ENCODE measurements at places on chromosomes 1 and 21.

DNA sequence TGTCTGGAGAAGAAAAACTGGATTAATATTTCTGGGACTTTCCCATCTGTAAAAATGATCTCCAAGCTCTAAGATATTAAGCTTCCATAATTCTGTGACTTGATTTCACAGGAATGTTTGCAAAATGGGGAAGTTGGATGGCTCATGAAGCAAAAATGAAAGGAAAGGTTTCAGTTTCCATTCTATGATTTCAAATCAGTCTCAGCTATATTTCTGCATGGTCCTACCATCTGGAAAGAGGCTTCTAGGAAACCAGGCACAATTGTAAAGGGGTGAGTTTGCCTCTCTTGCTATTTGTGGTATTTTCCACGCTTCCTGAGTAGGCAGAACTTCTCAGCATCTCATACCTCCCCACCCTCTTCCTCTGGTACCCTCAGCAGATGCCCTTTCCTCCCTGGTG is 22.4 kb upstream of the ACTN2 start:
- no peak for DNase-seq

GRCh38 chr1:153680120-153680403 is 1.6 kb downstream of the NPR1 start:
- no peak for DNase-seq

DNA sequence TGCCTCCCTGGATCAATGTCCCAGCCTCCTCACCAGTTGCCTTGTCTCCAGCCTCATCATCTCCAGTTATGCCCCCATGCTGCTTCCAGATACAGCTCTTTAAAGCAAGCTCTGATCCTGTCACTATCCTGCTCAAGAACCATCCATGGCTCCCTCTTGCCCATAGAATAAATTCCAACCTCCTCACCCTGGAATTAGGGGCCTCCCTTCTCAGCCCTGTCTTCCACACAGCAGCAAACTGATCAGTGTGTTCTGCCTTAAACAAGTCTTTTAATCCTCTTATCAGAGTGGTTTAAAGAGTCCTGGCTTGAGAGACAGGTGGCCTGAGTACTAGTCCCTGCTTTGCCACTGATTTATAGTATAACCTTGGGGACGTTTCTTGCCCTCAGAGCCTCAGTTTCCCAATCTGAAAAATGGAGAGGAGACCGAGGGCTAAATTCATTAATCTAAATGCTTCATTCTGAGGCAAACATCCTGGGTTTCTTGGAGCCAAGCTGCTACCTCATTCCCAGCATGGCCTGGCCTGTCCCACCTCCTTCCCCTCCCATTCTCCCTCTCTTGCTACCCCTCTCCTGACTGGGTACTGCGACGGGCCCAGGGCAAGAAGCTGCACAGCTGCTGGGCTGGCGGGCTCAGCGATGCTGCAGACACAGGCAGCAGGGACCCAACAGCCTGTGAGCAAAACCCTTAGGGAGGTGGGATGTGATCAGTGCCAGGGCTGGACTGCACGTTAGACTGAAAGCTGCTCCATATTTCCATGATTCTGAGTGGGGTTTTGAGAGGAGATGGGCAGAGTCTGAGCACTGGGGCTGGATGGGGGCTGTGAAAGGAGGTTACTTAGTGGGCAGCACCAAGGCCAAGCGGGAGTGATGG is 221.4 kb downstream of the PTPRU start:
- DNase-seq, result no peak

- DNase-seq, result no peak
Measured at GRCh38 chr1:222877854-222878253, 63.0 kb downstream of the DISP1 start.

GRCh38 chr1:64176659-64177058 is 26.8 kb upstream of the UBE2U start:
- no peak for DNase-seq

- DNase-seq, result no peak
Measured at GRCh38 chr1:210674151-210674550, 345.4 kb downstream of the HHAT start.
